T-helper 9 cell (primary cell): ENCODE measurements at places on chromosomes 13 and 19.

- DNase-seq, result peak; percentile 83
These were observed 13.1 kb downstream of the EPS8L1 start for GRCh38 chr19:55088543-55089341.

DNA sequence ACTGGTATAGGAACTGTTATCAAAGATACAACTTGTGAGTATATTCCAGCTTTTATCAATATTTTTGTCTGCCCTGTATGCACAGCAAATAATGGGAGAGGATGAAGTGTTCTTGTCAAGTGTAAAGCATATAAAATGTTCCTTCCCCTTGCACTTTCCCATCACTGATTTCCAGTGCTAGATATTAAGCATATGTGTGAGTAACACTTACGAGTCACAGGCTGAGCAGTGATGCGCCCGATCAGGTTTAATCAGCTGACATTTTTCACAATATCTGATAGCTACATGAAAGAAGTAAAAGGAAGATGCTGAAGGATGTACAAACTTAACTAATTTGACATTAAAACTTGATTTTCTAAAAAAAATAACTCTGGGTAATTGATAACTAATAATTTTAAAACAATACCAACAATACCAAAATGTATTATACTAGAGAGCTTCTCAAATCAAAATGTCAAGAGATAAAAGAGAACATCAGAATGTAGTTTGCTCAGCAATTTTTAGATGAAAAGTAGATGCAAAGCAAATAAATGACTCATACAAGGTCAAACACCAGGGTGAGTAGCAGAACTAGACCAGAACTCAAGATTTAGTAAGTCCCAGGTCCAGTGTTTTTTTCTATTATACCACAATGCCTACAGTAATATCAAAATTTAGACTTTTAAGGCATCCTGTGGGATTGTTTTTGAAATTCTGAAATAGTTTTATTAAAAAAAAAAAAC is 56.4 kb downstream of the ZDHHC20 start:
- no peak for DNase-seq

GRCh38 chr13:72194523-72194922 is 327.5 kb upstream of the DACH1 start:
- DNase-seq, result no peak

GRCh38 chr13:102260256-102260655 is 141.6 kb downstream of the FGF14 start:
- no peak for DNase-seq

GRCh38 chr19:17743874-17744580 is 7.2 kb upstream of the FCHO1 start:
- DNase-seq, result no peak

DNA sequence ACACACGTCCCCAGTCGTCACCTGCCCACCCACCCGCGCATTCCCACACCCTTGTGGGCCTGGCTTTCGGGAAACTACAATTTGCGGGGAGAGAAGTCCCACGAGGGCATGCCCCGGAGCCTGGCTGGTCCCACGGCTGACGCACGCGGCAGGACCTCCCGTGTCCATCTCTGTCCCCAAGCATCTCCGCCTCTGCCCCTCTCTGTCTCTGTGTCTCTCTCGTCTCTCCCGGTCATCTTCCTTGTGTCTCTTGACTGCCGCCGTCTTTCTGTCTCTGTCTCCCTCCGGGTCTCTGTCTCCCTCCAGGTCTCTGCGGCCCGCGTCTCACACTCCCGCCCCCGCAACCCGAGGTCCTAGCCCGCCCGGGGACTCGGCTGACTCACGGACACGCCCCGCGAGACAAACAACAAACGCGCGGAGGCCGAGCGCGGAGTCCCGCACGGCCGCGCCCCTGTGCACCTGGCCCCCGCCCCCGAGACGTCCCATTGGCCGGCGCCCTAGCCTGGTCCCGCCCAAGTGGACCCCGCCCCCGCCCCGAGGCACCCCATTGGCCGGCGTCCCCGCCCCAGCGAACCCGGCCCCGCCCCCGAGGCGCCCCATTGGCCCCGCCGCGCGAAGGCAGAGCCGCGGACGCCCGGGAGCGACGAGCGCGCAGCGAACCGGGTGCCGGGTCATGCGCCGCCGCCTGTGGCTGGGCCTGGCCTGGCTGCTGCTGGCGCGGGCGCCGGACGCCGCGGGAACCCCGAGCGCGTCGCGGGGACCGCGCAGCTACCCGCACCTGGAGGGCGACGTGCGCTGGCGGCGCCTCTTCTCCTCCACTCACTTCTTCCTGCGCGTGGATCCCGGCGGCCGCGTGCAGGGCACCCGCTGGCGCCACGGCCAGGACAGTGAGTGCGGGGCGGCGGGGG is at the start of gene FGF22:
TSS of gene FGF22 (plus strand) at position 627 of the 908 bp plus-strand sequence. CDS start at position 674, 47 bp downstream.
- peak; percentile 98 for DNase-seq

DNA sequence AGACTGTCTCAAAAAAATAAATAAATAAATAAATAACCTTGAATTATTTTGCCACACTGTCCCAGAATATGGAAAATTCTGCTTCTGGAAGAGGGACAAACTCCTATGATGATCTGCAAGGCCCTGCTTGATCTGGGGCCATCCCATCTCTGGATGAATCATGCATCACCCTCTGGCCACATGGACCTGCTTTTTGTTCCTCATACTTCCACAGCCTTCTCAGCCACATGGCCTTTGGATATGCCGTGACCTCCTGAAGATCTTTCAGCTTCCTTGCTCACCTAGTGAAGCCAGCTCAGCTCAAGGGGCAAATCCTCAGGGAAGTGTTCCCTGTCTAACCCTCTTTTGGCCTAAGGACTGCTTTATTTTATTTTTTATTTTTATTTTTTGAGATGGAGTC is 10.3 kb downstream of the IER2 start:
- no peak for DNase-seq

GRCh38 chr13:109939180-109939579 is 152.8 kb upstream of the IRS2 start:
- no peak for DNase-seq

- no peak for DNase-seq
These were observed at the start of gene STAP2 for GRCh38 chr19:4338441-4339355. Gene STAP2, minus strand, starts transcription at chr19:4338827. Its CDS starts 74 bp downstream, at chr19:4338753.

- no peak for DNase-seq
These were observed 21.2 kb upstream of the PCDH8 start for GRCh38 chr13:52869621-52870020.

GRCh38 chr13:111328574-111329410 is 8.3 kb downstream of the TEX29 start:
- DNase-seq, result no peak

- no peak for DNase-seq
These were observed 3.3 kb upstream of the ZNF552 start for GRCh38 chr19:57817976-57818375.

GRCh38 chr19:28569132-28570131 is 643.5 kb downstream of the UQCRFS1 start:
- DNase-seq, result no peak

DNA sequence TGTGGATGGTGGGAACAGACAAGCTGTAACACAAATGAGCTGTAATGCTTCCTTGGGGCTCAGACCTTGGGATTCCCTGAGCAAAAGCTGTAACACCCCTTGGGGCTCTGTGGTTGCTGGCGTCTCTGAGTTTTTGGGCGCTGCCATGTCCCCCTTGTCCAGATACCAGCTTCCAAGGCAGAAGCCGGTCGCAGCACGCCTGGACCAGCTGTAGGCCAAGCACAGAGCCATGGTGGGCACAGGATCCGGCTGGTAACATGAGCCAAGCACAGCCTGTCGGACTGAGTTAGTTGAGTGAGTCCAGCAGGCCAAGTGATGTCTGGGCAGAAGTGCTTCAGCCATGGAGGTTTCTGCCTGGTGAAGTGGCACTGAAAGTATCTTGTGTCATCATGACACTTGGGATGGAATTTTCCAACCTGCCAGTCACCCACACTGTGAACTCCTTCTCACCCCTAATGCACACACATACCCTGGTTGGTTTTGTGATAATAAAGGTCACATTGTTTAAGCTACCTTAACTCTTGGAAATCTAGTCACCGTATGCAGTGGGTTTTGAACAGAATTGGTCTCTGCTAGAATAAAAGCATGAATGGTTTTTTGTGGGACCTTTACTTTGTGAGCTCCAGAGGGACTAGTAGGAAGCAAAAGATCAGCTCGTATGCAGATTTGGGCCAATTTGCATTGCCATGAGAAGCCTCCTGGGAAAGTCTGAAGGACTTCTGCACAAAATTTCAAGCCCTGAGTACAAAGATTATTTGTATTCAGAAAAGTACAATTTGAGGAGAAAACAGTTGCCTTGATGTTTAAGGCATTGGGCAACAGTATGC is 7.0 kb upstream of the ZNF17 start:
- DNase-seq, result no peak

DNA sequence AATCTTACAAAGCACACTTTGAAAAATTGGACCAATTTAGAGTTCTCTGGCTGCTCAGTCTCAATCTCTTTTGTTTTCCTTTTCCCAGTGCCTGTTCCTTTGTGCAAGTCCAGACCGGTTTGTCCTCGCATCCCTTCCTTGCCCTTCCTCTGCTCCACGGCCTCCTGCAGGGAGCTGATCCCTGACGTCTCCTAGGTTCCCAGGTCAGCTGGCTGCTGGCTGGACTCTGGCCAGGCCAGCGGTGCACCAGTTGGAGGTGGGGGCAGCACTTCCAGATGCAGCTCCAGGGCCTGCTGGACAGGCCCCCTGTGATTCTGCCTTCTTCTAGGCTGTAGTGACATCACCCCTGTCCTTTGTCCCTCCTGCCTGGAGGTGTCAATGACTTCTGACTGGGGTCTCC is 44.0 kb upstream of the KPNA3 start:
- DNase-seq, result no peak

DNA sequence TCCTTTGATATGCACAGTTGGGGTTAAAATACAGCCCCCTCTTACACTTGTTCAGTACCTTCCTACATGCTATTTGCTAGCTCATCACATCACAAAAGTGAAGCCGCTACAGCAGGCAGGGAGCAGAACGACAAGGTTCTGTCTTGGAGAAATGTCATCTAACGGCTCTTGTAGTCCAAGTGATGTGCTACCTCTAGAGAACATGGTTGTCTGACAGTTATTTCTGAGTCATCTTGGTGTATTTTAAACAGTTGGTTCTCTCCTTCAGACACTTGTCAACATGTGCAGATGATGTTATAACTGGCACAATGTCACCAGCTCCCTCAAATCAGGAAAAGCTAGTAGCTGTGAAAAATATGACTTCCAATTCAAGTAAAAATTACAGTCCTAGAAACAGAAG is 865.0 kb downstream of the PCDH9 start:
- no peak for DNase-seq

DNA sequence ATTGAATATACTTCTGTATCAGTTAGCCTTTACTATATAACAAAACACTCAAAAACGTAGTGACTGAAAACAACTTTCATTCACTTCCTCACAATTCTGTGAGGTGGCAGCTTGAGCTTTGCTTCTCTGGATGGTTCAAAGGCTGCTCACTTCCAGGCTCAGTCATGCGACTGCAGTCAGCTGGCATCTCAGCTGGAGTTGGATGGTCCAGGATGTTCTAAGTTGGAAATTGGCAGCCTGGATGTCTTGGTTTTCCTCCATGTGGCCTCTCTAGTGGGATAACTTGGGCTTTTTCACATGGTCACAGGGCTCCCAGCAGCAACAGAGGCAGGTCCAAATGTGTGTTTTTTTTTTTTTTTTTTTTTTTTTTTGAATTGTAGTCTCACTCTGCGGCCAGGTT is 204.4 kb downstream of the LACC1 start:
- no peak for DNase-seq

DNA sequence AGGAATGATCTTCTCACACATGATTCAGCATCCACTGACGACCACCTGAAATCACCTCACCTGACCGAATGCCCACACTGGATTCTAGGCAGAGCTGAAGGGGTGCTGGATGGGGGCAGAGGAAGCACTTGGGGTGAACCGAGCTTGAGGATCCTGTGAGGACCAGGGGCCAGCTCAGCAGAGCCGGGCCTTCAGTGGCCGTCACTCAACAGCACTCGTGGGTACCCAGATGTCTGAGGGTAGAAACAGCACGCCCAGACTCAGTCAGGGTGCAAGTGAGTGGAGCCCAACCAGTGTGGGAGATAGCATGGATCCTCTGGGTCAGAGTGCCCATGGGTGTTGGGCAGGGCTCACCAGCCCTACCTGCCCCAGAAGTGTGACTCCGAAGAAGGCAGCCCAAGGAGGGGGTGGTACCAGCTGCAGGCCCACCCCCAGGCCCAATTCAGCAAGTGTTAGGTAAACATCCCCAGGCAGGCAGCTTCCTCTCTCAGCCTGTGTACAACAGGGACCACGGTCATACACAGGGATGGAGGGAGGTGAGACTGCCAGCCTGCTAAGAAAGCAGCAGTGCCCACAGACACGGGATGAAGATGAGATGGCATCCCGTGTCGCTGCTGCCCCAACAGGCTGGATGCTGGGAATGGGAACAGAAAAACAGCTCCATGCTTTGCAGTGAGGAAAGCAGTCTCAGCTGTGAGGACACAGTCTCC is 16.6 kb downstream of the GJA3 start:
- no peak for DNase-seq

DNA sequence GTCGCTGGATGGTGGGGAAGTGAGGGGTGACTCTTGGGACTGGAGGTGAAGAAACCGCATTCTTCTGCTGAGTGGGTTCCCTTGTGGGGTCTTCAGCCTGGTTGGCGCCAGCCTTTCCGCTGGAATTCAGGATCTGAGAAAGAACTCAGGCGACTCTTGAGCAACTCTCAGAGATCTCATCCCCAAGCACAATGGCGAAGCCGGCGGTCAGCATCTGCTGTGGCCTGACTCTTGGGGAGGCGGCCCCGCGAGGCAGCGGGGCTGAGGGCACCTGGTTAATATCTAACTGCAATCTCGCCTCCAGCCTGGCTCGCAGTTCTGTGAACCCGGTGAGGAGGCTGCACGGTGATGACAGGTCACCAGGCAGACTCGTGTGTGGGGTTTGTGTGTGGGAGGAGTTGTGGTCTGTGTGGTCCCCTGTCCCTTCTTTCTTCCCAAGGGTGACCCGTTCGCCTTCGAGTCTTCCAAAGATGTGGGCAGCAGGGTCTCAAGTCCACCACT is 883 bp downstream of the ZNF441 start:
- peak; percentile 4 for DNase-seq

- DNase-seq, result no peak
These were observed 4.4 kb upstream of the COMP start for GRCh38 chr19:18795540-18795939.

DNA sequence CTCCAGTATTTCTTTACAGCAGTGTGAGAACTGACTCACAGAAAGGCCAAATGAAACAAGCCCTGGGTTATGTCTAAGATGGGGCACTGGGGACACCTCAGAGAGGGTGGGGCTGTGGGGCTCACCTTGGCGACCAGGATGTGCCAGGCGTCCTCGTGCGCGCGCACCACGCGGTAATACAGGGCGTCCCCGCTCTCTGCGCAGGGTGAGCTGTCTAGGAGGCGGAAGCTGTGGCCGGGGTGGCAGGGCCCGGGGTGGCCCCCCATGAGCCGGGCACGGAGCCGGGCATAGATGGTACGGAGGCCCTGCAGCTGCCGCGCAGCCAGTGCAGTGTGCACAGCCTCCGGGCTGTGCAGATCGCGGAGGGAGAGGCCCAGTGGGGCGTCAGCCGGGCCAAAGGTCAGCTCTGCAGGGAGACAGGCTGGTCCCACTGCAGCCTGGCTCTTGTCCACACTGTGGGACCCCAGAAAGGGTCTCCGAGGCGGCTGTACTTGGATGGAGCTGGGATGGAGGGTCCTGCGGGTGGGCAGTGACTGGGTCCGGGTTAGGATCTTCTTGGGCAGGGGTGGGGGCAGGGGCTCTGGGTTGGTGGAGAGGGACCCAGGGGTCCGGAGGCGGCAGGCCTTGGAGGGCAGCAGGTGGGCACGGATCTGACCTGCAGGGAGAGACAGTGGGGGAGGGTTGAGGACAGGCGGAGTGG is 3.4 kb downstream of the PEAK3 start:
- DNase-seq, result no peak

GRCh38 chr13:48909056-48909389 is 66.7 kb upstream of the FNDC3A start:
- no peak for DNase-seq

GRCh38 chr19:5016781-5017180 is 47.9 kb downstream of the KDM4B start:
- DNase-seq, result no peak

- DNase-seq, result no peak
These were observed 12.1 kb upstream of the PEX11G start for GRCh38 chr19:7500811-7501450.
